ENCODE measurements at places on chromosomes 12 and 14.

- DNase-seq: no peak
These were observed 124.8 kb upstream of the NTF3 start for GRCh38 chr12:5307065-5307464.

GRCh38 chr14:65927931-65928356 is 515.4 kb downstream of the FUT8 start:
- DNase-seq: no peak

DNA sequence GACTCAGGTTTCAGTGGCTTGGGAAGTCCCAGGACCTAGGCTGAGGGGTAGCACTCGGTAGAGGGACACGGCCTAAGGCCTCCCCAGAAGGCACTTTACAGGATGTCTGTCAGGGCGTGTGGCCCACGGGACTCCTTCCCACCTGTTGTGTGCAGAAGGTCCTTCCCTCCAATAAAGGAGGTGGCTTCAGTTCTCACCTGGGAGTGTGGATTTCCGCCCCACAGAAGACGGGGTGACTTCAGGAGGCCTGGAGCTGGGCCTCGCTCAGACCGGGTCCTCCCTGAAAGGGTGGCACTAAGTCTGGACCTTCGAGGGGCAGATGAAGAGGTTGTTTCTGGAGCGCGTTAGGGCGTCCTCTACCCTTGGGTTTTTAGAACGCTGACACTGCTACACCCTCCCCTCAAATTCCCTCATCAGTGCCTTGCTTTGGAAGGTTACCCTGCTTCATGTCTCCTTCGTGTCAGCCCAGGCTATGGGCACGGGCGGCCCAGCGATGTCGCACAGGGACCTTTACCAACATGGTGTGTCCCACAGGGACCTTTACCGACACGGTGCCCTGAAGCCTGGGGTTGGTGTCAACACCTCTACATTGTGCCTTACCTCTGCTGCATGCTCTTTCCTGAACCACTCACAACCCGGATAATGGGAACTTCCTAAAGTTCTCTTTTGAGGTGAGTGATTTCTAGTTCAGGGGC is 7.1 kb downstream of the SLC6A12 start:
- DNase-seq: no peak

DNA sequence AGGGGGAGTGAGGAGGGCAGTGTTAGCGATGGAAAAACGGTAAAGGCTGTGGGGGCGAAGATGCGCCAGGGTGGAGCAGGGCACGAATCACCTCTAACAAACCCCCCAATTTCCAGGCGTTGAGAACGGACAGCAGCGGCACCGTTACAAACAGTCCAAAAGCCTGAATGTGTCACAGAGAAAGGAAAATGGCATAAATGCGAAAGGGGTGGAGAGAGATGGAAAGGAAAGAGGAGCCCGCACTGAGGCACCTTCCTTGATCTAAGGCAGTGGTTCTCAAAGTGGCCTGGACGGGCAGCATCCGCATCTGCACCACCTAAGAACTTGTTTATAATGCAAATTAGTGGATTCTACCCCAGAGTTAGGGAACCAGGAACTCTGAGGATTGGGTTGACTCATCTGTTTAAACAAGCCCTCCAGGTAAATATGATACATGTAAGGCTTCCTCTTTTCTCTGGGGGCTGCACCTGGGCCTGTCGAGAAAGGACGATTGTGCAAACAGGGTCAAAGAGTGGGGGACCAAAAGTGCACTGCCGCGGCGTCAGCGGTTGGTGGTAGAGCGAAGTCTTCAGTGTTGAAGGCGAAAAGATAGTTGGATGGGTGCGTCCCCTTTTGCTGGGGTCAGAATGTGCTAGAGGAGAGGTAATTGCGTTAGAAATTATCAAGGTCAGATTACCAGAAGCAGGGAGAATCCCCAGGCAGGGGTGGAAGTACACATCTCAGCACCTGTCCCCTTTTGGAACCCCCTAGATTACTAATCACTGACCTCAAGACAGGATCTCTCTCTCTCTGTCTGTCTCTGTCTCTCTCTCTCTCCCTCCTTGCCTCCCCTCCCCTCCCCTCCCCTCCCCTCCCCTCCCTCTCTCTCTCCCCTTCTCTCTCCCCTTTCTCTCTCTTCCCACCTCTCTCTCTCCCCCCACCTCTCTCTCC is 1.3 kb upstream of the KCNH5 start:
- no peak for DNase-seq

- no peak for DNase-seq
These were observed 4.5 kb upstream of the MIA2 start for GRCh38 chr14:39229222-39229543.

DNA sequence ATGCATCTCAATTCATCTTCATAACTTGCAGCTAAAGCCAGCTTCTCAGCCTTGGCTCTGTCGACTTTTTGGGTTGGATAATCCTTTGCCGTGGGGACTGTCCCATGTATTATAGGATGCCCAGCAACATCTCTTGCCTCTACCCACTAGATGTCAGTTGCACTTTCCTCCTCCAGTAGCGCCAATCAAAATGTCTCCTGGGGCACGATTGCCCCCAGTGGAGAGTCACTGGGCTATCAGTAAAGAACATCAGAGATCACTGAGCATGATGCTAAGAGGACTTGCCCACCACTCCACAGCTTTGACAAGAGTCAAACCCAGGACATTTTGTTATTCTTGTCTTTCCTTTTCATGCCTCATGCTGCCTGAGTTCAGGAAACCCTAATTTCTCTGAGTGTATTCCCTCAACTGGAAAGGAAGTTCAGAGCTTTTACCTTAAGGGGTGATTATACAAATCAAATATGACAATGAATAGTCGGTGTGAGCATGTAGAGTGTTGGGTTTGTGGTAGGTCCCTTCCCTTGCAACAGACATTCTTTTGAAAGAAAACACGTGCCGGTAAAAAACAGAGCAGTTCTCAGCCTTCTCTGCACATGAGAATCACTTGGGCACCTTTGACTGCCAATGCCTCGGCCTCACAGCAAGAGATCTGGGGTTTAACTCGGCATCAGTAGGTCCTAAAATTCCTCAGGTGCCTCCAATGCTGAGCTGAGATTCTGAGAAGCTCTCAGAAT is 980.6 kb downstream of the VRK1 start:
- no peak for DNase-seq

DNA sequence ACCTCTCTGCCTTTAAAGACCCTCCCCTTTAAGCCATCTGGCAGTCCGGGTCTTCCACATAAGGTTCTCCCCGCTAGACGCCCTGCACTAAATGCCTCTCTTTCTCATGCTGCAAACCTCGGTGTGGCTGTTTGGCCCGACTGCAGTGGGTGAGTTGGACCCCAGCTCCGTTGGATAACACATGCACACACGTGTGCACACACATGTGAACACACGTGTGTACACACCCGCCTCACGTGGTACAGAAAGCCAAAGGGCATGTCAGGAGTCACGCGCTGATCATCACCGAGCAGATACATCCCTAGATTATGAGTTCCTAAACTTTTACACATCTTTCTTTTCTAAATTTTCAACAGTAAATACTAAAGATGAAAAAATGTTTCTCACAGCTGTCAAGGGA is 68.3 kb downstream of the RIMBP2 start:
- DNase-seq: no peak

DNA sequence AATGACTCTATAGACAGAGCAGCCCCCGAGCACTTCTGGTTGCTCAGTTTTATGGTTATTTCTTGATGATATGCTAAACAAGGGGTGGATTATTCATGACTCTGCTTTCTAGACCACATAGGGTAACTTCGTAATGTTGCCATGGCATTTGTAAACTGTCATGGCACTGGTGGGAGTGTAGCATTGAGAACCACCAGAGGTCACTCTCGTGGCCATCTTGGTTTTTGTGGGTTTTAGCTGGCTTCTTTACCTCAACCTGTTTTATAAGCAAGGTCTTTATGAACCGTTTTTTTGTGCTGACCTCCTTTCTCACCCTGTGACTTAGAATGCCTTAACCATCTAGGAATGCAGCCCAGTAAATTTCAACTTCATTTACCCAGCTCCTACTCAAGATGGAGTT is 1036.2 kb upstream of the FLRT2 start:
- DNase-seq: no peak

DNA sequence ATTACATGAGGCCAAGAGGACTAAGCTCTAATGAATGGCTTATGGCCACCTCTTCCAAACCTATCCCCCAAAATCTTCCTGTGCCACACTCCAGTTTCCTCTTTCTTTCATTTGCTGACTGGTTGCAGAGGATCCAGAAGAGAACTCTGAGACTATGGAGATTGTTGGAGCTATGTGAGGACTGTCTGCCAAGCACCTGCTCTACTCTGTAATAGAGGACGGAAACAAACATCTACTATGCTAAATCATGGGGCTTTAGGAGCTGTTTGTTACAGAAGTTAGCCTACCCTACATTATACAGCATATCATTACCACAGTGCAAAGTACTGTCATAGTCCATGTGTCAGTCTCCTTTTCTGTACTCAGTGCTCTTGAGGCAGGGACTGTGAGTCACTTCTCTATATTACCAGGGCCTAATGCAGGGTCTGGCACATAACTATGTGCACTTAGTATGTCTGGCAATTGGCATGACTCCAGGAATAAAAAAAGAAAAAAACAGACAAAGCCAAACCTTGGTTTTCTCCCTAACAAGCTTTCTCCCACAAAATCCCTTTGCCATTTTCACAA is 95.1 kb downstream of the RPAP3 start:
- DNase-seq: no peak

DNA sequence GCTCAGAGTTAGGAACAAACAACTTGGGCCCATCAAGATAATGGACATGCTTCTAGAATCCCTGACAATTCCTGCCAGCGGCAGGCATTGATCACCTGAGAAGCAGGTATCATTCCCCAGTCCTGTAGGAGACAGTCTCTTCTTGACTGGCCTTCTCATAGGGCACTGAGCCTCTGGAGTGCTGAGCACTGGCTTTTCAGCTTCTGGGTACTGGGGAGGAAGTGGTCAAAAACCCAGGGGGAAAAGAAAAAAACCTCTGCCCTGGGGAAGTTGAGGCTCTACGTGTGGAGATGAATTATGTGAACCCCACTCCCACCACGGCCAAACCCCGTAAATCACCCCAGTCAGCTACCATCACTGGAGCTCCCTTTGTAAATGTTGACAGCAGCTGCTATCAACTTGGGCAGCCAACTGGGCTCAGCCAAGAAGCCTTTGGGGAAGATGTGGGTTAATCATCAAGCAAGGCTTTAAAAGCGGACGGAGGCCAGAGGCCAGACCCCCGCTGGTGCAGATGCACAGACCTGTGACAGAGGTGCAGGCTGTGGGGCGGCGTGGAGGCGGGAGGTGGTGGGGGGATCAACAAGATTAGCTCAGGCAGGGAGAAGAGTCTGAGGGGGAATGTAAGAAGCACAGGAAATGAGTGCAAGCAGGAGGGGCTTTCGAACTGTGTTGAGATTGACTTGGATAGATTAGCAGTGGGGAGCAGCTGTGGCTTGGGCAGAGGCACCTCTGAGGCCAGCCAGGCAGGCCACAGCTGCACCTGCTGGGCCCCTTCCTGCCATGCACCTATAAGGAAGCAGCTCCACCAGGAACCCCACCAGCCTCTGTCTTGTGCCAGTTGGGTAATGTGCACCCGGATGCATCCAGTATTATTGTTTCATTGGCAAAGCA is 105.4 kb upstream of the HIF1A start:
- DNase-seq: no peak

DNA sequence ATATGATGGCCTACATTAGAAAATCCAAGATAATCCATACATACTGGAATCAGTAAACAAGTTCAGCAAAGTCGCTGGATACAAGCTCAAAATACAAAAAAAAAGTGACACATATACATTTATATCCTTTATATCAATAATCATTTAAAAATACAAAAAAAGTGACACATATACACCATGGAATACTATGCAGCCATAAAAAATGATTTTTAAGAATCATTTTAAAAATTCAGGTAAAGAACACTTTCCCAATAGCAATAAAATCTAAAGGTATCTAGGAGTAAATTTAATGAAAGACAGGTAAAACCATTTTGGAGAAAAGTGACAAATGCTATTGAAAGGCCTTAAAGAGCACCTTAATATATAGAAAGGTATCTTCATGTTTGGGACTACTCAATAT is 111.9 kb downstream of the NTN4 start:
- no peak for DNase-seq

DNA sequence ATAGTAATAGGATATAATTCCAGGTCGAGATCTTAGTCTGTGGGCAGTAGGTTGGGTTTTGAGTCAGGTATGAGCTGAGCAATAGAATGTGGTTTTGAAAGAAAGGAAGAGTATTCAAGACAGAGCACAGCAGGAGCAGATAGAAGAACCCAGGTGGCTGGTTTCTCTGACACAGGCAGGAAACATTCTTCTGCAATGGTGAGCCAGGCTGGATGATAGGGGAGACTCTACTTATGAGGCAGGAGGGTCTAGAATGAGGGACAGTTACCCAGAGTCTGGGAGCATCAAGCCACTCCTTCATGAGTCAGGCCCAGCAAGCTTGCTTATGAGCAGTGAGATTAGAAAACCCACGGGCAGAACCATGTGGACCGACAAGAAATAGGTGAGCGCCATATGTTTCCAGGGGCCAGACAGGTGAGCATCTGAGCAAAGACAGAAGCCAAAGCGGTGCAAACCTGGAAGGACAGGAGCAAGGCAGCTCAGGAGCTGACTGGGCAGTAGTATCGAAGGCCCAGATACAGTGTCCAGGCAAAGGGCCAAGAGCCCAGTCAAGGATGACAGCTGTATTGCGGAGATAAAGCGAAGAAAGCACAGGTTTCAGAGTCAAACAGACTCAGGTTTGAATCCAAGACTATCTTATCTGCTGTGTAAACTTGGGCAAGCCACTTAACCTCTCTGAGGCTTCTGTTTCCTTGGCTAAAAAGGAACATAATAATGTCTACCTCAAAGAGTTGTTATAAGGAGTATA is 22.5 kb upstream of the PCNX1 start:
- DNase-seq: no peak

GRCh38 chr14:100018054-100018453 is 47.2 kb upstream of the EVL start:
- no peak for DNase-seq

- DNase-seq: no peak
These were observed 96.2 kb downstream of the MON2 start for GRCh38 chr12:62562846-62563245.

DNA sequence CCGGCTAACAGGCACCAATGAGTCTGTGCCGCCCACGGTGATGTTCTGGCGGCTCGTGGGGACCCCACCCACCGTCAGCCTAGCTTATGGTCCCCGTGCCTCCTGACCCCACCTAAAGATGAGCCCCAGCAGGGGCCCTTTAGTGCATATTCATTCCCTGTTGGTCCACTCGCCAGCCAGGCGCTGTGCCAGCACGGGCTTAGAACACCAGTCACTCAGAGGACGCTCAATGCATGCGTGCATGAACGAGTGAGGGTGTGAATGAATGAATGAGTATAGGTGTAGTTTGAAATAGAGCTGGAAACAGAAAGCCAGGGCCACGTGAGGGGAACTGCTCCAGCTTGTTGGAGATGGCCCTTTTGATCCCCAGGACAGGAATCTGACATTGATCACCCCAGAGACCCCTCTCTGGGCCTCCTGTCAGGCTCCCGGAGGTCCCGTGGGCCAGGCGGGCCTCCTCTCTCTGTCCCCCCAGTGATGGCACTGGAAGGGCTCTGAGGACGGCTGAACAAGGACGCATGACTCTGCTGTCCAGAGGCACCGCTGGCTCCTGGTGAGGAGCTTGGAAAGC is 193.9 kb upstream of the C14orf180 start:
- no peak for DNase-seq

Measured in H1 (cell line).